Tongue (tissue), 3 donors: ENCODE measurements at places on chromosomes 1 and 21. TPM values are rescaled to one million over a fixed set of nuclear protein-coding genes. Genes with fewer than 3 reads are reported as not detected.
A peak's percentile ranks its signal among the peaks of the same experiment; 100 is the strongest.

DNA sequence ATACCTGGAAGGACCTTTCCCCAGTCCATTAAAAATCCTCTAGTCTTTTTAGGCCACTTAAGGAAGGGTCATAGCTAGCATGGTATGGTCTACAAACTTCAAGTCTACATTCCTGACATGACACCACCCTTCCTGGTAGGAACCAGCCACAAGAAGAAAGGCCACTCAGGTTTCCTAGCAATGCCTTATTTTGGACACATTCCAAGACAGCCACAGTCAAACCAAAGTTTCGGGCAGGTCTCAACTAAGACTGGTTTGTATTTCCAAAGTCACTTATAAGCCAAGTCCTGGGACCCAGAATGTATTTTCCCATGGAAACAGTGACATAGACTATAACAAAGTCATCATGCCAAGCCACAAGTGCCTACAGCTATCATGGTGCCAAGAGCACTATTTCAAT lies 50.6 kb upstream of the SLC44A3 start:
- DNase-seq = no peak

Gene XCL1
- total RNA-seq = not detected

DNA sequence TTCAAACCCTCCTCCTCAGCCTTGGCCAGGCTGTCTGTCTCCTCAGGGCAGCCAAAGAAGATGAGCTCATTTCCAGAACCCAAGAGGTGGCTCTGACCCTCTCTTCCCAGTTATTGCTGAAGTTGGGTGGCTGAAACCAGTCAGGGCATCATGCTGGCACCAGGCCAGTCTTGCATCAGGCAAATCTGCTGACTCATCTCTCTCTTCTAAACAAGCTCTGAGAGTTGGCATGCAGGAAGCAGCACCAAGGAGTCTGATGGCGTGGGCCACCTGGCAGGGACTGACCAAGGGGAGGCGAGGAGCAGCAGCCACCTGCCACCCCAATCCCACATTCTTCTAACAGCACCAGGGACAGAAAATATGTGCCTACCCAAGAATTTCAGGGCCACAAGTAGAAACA lies 104.8 kb upstream of the ATP1A1 start:
- peak; percentile 60 for DNase-seq

DNA sequence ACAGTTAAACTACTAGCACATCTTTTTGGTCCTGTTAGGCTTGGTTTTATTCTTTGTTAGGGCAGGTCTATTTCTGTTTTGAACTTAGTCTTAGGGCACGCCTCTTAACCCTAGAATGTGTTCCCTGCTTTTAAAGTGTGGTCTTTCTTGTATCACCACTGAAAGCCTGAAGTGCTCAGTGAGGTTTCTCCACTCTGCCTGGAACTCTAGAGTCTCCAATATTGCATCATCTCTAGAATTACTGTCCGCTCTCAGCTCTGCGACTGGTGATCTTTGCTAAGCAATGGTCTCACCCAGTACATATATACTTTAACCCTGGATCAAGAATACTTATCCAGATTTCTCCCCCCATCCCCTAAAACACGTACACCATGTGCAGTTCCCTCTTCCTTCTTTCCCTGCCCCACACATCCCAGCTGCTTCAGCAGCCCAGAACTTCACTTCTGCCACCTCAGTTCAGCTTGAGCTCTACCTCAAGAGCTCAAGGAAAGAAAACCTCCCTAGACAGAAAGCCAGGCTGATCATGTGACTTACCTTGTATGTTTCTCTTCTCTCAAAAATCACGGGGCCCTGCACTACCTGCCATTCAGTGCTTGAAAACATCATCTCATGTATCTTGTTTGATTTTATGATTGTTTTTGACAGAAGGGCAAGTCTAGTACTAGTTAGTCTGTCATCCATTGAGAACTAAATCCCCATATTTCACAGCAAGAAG lies 59.9 kb downstream of the TENT5C start:
- no peak for DNase-seq

Gene PRDM16
- 1.6 TPM for total RNA-seq
